ENCODE measurements at places on chromosomes 11 and 22.

- no peak for DNase-seq
These were observed 1421.2 kb upstream of the RAG2 start for GRCh38 chr11:38019072-38019775.

DNA sequence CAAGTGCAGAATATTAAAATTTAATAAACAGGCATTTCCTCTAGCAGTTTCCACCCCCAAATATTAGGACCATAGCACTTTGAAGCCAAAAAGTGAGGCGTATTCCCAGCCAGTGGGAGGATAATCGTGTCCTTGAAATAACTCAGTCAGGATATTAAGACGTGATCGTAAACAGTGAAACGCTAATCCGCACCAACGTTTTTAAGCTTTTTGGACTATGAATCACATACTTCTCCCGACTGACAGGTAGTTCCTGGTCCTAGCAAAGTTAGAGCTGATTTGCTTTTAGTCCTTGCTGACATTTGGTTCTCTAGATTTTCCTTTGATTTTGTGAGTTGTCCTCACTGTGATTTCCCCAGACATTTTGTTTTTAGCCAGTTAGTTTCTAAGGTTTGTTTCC is 197.1 kb upstream of the ARHGAP20 start:
- no peak for DNase-seq

GRCh38 chr11:119433358-119433725 is 10.4 kb upstream of the THY1 start:
- no peak for DNase-seq

GRCh38 chr22:40300316-40300715 is 46.0 kb upstream of the ADSL start:
- DNase-seq = no peak

GRCh38 chr11:2256293-2256913 is 14.0 kb downstream of the ASCL2 start:
- no peak for DNase-seq

GRCh38 chr11:130609121-130610035 is 160.9 kb downstream of the ADAMTS15 start:
- DNase-seq = no peak

DNA sequence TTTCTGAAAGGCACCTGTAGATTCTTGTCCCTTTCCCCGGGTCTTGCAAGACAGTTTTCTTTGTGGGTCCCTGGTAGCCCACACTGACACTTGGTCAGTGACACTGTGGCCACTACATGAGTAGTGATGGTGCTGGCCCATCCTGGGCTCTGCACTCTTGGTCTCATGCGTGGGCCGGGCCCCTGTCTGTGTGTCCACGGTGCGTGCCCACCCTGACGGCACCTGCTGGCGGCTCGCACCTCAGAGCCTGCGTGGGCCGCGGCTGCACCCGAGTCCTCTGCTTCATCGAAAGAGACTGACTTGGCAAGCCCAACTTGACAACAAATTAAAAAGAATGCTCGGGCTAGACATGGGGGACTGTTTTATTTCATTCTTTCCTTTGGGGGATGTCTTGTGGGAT is 37.5 kb downstream of the ADAMTS15 start:
- DNase-seq = no peak

GRCh38 chr22:37018815-37019308 is 385 bp downstream of the TST start:
- DNase-seq = no peak

- DNase-seq = peak; percentile 76
These were observed 76.0 kb upstream of the GRK3 start for GRCh38 chr22:25488244-25489020.

DNA sequence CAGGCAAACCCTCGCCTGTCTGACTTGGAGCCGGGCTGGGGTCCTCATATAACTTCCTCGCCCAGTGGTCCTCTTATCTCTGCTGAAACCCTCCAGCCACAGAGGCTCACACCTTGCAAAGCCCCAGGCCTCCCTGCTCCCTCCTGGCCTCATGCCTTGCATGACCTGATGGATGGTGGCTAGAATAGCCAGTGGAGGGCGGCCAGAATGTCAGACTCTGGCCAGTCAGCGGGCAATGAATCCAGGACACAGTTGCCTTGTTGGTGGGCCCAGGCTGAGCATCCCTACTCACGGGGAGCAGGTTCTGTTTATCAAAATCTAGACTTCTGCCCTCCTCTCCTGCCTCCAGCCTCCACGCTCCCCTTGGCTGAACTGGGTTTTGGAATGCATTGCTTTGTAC is 69.1 kb upstream of the WNT11 start:
- no peak for DNase-seq

DNA sequence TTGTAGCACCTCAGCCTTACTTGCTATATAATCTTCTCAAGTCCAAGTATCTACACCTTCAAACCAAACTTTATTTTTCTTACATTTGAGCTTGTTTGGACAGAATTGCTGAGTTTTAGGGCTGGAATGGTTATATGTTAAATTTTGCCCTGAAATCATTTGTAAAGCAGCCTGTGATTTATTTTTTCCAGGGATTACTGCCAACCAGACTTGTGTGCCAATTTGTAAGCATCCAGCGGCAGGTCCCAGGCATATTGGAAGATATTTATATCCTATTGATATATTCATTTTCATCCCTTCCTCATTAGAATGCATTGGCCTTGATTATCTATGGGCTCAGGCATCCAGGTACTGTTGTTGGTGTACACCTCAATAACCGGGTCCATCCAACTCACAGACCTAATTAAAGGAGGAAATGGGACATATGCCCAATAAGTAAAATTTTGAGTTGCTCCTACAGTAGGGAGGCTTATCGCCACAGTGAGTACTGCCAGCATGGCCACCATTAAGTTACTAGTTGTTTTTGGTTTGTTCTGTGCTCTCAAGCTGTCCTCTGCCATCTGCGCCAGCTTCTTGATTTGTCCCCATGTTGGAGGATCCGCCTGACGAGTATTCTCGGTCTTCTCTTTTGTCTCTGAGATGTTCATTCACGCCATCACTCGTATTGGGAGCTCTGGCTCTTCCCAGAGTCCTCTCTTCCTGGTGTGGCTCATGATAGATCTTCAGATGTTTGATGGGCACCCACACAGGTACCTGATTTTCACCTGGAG is 9.8 kb upstream of the DNAJB13 start:
- DNase-seq = no peak

All from activated T-cell treated with anti-CD3 and anti-CD28 coated beads, Interleukin-2, amount 50 U/mL, for 48 hours (primary cell).